ENCODE measurements at places on chromosomes 3 and 15. TPM values are rescaled to one million over a fixed set of nuclear protein-coding genes. Genes with fewer than 3 reads are reported as not detected.

DNA sequence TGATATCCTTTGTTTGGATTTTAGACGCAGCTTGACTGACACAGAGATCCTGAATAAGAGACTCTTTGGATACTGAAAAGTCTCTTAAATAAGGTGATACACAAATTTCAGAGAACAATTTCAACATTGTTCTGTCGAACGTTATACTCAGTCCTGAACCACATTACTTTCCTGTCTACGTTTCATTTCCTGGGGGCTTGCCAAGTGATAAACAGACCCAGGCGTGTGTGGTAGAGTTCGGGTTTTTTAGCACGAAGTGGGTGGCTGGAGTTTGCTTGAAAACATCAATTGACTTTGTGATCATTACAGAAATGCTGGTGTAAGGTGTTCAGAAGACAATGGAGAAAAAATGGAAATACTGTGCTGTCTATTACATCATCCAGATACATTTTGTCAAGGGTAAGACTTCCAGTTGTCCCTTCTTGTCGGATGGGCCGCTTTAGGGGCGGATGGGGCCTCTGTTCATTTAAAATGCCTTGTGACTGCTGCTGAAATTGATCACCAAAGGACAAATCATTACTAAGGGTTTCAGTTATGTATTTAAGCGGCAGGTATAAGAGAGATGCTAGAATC is at the start of gene CD96:
TSS of gene CD96 (plus strand) at position 287 of the 573 bp plus-strand sequence. CDS start at position 339, 52 bp downstream.
- DNase-seq, result no peak

The TOP2B gene
- total RNA-seq, result 106 TPM

- DNase-seq, result no peak
These were observed 510.8 kb downstream of the PLOD2 start for GRCh38 chr3:145650170-145650569.

The KBTBD8 gene
- not detected for total RNA-seq

The FBXW12 gene
- total RNA-seq, result not detected

The PAK6 gene
- total RNA-seq, result 10.7 TPM

The ROPN1 gene
- total RNA-seq, result not detected

The SLC9C1 gene
- total RNA-seq, result not detected

The BSN gene
- total RNA-seq, result 0.23 TPM

The ATP8B4 gene
- total RNA-seq, result 0.20 TPM

GRCh38 chr3:149466192-149466591 is 8.3 kb upstream of the TM4SF4 start:
- peak; percentile 15 for DNase-seq

DNA sequence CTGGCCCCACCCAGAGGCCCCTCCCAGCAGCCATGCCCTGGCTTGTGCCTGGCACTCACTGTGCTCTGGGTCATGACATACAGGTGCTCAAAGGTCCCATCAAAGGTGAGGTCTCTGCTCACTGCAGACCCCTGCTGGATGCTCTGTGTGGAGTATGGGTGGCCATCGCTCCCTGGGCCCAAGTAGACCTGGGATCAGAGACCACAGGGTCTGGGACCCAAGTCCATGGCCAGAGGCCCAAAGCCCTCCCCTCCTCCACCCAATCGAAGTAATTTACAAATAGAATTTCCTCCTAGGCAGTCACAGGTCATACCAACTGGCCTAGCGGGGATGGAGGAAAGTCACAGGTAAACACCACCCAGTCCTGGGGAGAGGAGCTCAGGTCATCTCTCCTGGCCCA is 7.6 kb downstream of the PLXNB1 start:
- no peak for DNase-seq
